ENCODE measurements at places on chromosomes 13 and 19. TPM values are rescaled to one million over a fixed set of nuclear protein-coding genes. Genes with fewer than 3 reads are reported as not detected.

DNA sequence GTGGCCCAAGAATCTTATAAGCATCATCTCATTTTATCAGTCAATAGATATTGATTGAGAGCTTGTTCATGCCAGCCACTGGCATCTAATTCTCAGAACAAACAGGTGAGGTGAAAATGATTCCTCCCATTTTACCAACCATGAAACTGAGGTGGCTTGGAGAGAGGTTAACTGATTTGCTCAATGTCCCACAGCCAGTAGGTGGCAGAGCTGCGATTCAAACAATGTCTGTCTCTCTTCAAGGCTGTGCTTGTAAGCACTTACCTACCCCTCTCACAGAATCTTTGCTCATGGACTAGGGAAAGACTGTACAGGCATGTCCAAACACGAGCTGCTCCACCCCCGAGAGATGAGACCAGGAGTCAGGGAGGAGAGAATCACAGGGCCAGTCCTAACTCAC lies 21.5 kb upstream of the GSX1 start:
- no peak overlapping the region for H3K27ac ChIP-seq
- no peak for DNase-seq
- no peaks in the 10 kb centered on the region for H3K4me1 ChIP-seq

- no peaks in the 10 kb centered on the region for H3K4me1 ChIP-seq
- H3K4me3 ChIP-seq = no peak overlapping the region
- no peaks in the 10 kb centered on the region for H3K27me3 ChIP-seq
- no peaks in the 10 kb centered on the region for H3K36me3 ChIP-seq
- no peak for DNase-seq
These were observed 340.8 kb downstream of the KLF12 start for GRCh38 chr13:73793361-73793760.

DNA sequence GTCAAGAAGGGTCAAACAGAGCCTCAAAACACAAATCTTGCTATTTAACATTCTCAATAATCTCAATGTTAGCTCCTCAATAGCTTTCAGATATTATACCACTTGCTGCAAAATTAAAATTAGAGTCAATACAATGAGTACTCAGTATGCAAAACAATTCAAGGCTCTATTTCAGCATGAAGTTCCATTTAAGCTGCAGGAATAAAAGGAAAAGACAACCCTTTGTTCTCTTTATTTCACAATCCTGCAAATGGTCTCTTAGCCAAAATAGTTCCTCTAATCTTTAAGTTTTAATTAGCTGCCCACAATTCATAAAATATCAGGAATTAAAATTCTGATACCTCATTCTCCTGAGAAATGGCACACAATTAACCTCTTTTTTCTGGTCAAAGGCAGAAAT lies 40.5 kb upstream of the DCT start:
- H3K27me3 ChIP-seq = no peaks in the 10 kb centered on the region
- H3K27ac ChIP-seq = no peak overlapping the region
- H3K4me3 ChIP-seq = no peak overlapping the region
- no peaks in the 10 kb centered on the region for H3K4me1 ChIP-seq

DNA sequence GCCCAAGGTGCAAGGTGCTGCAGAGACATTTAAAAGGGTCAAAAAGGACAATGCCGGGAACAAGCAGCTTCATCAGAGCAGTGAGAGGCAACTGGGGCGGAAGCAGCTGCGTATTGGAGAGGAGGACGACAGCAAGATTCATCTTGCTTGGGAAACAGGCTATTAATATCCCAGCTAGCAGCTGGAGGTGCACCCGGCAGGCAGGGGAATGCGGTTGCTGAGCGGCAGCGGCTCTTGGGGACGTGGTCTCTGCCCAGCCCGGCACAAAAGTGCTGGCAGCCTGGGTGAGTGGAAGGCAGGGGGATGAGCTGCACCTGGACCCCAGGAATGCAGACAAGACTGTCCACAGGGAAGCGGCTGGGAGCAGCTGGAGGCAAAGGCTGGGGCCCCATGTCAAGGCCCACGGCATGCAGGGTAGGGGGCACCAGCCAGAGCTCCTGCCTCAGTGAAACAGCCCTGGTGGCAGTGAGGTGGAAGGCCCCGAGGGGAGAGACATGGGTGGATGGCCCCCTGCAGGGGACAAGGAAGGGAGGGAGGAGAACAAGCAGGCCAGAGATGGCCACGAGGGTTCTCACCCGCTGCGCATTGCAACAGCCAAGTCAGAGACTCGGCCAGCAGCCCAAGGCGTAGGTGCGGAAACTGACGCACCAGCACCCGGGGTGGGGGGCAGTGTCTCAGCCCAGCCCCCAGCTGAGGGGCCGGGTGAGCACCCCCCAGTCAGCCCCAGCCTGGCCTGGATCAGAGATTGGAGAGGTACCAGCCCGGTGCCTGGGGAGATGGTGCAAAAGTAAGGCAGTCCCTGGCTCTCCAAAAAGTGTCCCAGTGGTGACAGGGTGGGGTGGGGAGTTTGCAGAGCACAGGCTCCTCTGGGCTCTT lies 34.4 kb downstream of the PEPD start:
- no peaks in the 10 kb centered on the region for H3K27me3 ChIP-seq
- no peaks in the 10 kb centered on the region for H3K4me1 ChIP-seq
- peaks cover 4% of the 10 kb centered on the region for H3K36me3 ChIP-seq
- no peak overlapping the region for H3K4me3 ChIP-seq

Gene SLC25A41
- not detected for total RNA-seq
